ENCODE measurements at places on chromosomes 3 and 15.

DNA sequence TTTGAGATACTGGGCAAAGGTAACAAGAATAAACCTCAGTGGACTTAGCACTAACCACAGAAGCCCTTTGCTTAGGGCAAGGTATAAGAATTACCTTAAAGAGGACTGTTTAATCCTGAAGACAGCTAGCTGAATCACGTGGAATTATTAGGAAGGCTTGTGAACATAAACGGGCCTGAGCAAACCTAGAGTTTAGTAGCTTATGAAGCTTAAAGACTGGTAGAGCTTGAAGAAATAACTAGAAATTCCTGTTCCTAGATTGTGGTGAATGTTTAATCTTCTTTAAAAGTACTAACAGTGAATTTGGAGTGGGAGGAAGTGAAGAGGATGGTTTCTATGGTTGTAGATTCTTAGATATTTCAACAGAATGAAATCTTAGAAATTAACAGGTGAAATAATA is 428.9 kb upstream of the THRB start:
- no peak for DNase-seq

- DNase-seq: no peak
Observed at GRCh38 chr15:50774450-50774849, 8.9 kb upstream of the SPPL2A start.

GRCh38 chr15:84955089-84955848 is 26.4 kb upstream of the PDE8A start:
- DNase-seq: peak; percentile 66

GRCh38 chr3:42852441-42852840 is 23.2 kb downstream of the CYP8B1 start:
- DNase-seq: no peak

DNA sequence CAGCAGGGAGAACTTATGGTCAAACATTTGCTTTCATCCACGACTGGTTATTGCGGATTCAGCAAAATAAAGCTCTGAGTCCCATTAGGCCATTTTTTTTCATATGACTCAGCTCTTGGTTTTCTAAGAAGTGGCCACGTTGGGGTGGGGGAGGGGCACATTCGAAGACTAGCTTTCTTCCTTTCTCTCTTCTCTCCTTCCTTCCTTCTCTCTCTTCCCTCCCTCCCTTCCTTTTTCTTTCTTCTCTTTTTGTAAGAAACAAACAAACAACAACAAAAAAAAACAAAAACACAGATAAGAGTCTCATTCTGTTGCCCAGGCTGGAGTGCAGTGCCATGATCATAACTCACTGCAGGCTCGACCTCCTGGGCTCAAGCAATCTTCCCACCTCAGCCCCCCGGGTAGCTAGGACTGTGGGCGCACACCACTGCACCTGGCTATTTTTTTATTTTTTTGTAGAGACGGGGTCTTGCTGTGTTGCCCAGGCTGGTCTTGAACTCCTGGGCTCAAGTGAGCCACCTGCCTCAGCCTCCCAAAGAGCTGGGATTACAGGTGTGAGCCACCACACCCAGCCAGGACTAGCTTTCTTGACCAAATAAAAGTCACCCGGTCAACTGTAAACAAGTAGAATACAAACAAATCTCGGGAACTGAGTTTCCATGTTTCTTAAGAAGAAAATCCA is 41.6 kb downstream of the ABCC5 start:
- DNase-seq: no peak

DNA sequence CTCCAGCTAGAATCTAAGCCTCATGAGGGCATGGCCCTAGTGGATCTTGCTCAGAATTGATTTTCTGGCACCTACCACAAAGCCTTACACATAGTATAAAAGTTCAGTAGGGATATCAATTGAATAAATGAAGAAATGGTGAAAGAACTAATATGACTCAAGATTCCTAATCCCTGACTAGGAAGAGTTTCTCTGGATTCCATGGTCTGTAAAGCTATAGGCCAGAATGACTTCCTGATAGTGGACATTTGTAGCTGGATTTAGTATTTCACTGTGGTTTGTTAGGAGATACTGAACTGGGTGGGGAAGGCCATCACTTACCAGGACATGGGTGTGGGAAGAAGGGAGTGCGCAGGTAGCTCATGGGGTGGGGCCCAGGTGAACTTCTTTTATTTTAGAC is 168.9 kb downstream of the RAP2B start:
- DNase-seq: no peak

DNA sequence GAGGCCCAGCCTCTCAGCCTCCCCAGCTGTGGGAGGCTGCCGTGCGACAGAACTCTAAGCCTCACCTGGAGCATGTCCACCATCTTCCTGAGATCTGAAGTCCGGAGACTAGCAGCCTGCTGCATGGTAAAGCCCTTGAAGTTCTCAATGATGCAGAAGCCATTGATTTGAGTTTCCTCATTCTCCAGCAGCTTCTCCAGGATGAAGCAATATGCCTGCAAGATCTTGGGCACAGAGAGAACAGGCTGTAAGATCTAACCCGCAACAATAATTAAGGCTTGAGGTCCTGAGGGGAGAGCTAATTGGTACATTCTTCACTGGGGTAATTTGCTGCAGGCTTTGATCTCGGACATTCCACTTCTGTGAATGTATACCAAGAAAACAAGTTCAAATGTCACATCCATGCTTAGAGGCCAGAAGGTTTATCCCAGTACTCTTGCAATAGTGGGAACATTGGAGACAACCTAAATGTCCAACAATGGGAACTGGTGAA is 9.7 kb downstream of the RLBP1 start:
- DNase-seq: no peak

DNA sequence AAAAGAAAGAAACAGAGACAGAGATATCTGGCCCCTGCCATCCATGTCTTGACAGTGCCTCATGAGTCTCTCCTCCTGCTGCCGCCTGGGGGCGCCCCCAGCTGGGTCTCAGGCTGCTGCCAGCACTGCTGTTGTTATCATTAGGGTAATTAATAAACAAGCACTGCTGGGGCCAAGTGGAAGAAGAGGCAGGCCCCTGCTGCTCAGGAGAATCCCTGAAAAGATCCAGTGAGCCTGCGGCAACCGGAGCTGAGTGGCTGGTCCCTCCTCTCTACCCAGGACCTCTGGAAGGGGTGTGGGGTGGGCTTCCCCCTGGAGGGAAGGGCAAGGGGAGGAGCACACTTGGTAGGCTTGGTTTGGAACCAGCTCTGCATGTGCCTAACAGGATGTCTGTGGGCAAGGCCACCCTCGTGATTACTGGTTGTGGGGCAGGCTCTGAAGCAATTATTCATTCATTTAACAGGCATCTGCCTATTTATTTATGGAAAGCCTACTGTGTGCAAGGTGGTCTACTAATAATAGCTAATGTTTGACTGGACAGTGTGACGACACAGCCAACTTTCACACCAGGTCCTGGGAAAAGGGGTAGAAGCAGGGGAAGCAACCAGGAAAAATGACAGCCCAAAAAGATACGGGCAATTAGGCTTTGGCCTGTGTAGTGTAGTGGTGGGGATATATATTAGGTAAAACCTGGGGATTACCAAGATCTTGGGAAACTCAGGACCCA is 1.2 kb upstream of the TYRO3 start:
- peak; percentile 75 for DNase-seq

DNA sequence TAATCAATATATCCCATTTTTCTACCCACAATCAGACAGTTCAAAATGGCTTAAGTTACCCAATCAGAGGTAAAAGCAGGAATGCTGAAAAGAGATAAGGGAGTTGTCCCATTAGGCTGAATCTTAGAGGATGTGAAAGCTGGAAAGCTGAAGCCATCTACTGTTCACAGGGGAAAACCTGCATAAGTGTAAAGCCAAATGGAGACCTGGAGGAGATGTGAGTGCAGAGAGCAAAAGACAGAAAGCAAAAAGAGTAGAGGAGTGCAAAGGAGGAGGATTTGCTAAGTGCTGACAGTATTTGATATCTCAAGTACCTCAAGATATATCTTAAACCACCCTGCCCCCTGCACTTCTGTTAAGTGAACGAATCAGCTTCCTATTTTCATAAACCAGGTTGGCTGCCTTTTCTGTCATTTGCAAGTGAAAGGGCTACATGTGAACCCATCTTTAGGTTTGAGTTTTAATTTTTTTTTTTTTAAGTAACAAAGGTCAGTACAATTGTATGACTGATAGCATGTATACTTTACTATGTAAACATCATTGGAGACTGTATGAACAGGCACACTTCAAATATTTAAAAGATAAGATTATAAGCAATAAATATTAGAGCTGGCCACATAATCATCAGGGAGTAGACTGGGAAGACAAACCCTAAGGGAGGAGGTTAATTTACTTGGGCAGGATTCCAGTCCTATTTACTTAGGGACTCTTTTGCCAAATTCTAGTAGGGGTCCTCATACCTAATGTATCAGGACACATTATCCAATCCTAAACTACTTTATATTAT is 22.8 kb upstream of the P2RY1 start:
- DNase-seq: no peak

Data from left hindlimb (tissue), 1 donor.